Lung microvascular endothelial cell (primary cell): ENCODE measurements at places on chromosomes 11 and 22. TPM values are rescaled to one million over a fixed set of nuclear protein-coding genes. Genes with fewer than 3 reads are reported as not detected.

Gene MUC5AC
- total RNA-seq = not detected in 2 replicates

Gene CLDN5
- 533 and 904 TPM in 2 replicates for total RNA-seq

Gene LGALS12
- not detected in 2 replicates for total RNA-seq

Gene SLN
- not detected in 2 replicates for total RNA-seq

Gene PIWIL4
- total RNA-seq = 0.65 and 0.79 TPM in 2 replicates

Gene SLC43A3
- total RNA-seq = 19.4 and 38.7 TPM in 2 replicates

Gene CEP126
- 0.40 and 0.65 TPM in 2 replicates for total RNA-seq

Gene BIRC2
- total RNA-seq = 38.4 and 44.4 TPM in 2 replicates

Gene LGALS1
- 2,589 and 6,877 TPM in 2 replicates for total RNA-seq

Gene OR51E2
- total RNA-seq = not detected in 2 replicates

Gene SAA4
- total RNA-seq = not detected in 2 replicates

Gene CSKMT
- total RNA-seq = 4.8 and 6.3 TPM in 2 replicates

Gene TRIM51
- not detected in 2 replicates for total RNA-seq

Gene WNT11
- total RNA-seq = 0.40 TPM in 1 of 2 replicates, not detected in the other

Gene MED17
- total RNA-seq = 14.8 and 22.4 TPM in 2 replicates

Gene FLRT1
- total RNA-seq = not detected in 2 replicates

Gene RAB39A
- total RNA-seq = not detected in 2 replicates

Gene CHRDL2
- total RNA-seq = 0.65 TPM in 1 of 2 replicates, not detected in the other

Gene PDGFB
- 29.6 and 54.8 TPM in 2 replicates for total RNA-seq
